ENCODE measurements at places on chromosomes 5 and 9.

GRCh38 chr5:20367178-20367577 lies 379.2 kb upstream of the CDH18 start:
- DNase-seq = no peak

DNA sequence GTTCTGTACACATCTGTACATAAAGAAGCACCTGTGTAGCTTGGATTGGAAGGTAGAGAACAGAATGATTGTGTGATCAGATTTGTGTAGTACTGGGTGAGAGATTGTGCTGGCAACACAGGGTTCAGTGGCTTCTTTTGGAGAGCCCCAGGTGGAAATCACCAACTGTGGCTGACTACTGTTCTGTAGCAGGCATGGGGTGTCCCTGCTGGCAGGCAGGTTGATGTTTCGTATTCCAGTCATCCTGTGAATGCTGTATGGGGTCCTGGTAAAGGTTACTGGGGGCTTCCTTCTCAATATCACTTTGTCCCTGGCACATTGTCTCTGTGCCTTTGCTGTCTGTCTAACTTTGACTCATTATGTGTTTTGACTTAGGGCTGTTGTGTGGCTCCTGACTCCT lies 5.3 kb downstream of the ASPN start:
- DNase-seq = no peak

DNA sequence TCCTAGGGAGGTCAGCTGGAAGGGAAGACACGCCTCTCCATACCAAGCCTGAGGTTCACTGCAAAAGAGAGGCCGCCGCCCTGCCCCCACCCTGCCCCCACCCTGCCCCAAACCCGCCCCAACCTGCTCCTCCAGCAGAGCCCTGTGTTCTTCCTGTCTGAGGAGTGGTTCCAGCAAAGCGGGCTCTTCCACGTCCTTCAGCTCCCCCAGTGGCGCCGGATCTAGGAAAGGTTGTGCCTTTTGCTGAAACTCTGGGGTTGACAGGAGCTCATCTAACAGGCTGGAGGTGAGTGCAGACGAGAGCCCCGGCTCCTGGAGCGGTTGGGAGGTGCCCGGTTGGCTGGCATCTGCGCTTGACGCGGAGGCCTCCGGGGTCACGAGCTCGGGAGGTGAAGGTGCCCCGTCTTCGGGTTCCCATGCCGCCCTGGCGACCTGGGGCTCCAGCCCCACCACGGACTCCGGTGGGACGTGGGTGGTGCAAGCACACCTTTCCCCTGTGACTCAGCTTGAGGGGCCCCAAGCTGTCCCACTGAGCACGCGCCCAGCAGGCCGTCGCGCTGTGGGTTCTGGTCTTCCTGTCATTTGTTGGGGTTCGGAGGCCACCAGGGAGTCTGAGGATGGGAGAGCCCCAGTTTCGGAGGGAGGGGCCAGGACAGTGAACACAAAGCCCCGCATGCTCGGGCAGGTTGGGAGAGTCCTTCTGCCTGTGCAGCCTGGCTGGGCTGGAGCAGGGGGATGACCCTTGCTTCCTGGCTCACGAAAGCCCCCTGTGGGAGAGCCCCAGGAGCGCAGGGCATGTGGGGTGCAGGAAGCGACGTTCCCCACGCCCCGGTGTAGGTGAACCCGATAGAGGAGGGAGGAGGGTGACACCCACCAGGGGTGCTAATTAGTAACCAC lies 1467.1 kb downstream of the FOXD4L5 start:
- DNase-seq = no peak

DNA sequence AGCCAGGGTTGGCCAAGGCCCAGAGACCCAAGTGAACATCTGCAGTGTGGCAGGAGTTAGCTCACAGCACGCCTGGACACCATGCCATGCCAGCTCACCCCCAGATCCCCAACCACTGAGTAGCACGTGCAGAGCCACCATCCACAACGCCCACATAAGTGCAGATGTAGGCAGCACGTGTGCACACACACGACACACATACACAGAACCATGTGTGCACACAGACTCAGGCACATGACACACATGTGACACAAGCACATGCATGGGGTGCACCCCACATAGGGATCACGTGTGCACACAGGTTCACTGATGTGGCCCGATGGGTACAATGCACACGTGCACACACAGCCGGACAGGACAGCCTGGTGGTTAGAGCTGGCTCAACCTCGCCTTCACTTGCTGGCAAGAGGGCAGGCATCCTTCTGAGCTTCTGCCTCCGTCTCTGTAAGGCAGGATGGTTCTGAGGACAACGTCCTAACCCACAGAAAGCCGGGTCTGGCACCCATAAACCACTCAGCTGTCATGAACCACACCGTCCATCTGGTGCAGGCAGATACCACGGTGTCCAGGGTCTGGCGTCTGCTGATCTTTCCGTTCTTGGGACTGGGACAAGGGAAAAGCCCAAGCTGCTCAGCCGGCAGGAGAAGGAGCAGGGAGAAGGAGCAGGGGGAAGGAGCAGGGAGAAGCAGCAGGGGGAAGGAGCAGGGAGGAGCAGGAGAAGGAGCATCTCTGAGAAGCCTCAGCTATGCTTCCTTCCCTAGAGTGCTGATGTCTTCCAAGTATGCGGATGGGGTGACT lies 12.0 kb downstream of the LRRC26 start:
- DNase-seq = no peak

- no peak for DNase-seq
Observed at GRCh38 chr5:14066326-14066725, 76.8 kb upstream of the TRIO start.

DNA sequence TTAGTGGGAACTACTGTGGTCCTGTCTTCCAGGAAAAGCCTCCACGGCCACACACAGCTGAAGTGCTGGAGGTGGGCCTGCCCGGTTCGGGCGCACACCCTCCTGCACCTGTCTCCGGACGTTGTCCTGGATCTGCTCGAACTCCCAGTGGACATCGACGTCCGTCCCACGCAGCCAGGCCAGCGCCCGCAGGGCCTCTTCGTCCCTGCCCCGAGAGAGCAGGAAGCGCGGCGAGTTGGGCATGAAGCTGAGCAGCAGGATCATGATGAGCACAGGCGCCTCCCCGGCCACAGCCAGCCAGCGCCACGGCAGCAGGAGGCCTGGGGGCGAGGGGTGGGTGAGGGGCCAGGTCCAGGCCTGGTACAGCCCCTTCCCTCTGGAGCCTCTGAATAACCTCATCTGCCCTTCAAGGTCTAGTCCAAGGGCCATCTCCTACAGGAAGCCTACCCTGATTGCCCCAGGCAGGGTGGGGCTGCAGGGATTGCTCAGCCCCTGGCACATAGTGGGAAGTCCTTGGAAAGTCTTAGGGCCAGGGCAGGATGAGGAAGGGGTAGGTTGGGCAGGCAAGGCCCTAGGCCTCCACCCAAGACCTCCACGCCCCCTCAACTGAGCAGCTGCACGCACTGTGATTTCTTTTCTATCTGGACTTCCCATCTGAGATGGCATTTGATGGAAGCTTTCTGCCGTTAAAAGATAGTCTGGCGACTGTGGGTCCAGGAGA lies 3.4 kb downstream of the SLC2A6 start:
- DNase-seq = no peak

GRCh38 chr5:175920231-175920811 lies 47.8 kb downstream of the THOC3 start:
- DNase-seq = no peak

DNA sequence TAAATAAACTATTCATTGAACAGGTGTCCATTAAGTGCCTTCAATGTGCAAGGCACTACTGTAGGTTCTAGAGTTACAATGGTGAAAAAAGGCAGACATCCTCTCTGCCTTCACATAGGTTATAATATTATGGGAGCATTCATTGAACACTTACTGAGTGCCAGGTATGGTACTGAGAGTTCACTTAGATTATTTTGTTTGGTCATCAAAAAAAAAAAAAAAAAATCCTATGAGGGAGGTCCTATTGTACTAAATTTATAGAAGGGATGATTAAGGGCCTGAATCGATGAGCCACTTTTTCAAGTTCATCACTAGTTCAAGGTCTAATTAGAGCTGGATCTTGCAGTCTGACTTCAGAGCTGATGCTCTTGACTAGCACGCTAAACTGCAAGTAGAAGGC lies 22.8 kb upstream of the PANK3 start:
- DNase-seq = no peak

- DNase-seq = no peak
Observed at GRCh38 chr9:77533671-77534070, 114.5 kb downstream of the GNA14 start.

DNA sequence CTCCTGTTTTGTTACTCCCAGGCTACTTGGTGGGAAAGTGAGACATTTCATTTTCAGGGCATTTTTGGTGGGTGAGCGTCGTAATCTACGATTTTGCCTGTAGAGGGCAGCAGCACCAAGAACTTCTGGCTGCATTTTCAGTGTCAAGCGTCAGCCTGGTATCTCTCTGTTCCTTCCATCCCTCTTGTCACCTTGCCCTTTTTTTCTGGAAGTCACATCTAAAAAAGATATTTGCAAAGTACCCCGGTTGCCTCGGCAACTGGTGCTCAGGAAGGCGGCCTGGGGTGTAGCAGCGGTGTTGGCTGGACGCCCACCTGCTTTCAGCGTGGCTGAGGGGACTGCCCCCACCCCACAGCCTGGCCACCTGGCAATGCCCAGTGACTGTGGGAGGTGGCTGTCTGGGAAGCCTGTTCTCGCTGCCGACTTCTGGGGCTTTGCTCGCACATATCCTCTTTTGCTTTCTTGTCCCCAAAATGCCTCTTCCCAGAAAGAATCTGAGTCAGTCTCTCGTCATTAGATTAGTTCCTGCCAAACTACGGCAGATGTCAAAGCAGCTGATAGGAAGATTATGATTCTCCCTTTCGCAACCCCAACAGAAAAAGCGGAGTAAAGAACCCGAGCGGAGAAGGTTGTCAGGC lies 84.5 kb downstream of the ACER2 start:
- DNase-seq = peak; percentile 31

- peak; percentile 3 for DNase-seq
Observed at GRCh38 chr5:80569961-80570786, at the start of gene ANKRD34B. TSS of gene ANKRD34B (minus strand) at chr5:80570280. CDS start at chr5:80560019, 10,261 bp downstream.

DNA sequence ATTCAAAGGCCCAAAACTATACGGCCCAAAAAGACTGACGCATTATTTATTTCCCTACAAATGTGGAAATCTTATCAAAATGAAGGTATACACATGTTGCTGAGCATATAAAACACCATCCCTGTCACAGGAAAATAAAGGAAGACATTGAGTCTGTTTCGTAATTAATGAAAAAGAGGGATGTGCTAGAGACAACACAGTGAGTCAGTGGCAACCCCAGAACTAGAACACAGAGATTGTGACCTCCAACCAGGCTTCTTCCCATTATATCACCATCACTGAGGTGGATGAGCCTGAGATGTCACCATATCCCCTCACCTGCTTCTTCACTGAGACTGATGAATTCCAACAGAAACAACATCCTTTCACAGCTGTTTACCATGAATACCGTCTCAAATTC lies 3.8 kb downstream of the NDUFA8 start:
- no peak for DNase-seq

DNA sequence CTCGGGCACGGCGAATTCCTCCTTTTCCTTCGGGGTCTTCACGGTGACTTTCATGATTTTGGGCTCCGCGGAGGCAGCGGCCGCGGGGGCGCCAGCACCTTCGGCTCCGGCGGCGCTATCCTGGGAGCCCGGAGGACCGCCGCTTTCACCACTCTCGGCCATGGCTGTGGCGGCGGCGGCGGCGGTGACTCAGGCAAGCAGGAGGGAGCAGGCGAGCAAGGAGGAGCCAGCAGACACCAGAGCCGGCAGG lies 315 bp downstream of the UBQLN1 start:
- DNase-seq = no peak

GRCh38 chr5:144511580-144512072 lies 341.0 kb downstream of the KCTD16 start:
- DNase-seq = no peak

DNA sequence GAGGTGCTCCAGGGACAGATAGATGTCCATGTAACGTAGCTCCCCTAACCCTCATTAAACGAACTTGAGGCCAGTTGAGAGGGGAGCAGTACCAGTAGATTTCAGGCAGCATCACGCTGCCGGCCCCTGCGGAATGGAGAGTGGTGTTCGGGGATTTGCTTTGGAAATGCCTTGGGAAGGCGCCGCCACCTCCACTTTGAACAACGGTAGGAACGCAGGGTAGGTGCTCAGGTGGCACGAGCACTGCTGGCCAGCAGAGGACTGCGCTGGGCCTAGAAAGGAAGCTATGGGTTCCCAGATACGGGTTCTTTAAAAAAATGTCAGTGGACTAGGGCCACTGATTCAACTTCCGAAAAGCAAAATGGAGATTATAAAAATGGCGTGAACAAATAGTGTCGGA lies 271.8 kb downstream of the FANCC start:
- no peak for DNase-seq

- DNase-seq = peak; percentile 35
Observed at GRCh38 chr5:126544087-126544740, 50.8 kb downstream of the ALDH7A1 start.

DNA sequence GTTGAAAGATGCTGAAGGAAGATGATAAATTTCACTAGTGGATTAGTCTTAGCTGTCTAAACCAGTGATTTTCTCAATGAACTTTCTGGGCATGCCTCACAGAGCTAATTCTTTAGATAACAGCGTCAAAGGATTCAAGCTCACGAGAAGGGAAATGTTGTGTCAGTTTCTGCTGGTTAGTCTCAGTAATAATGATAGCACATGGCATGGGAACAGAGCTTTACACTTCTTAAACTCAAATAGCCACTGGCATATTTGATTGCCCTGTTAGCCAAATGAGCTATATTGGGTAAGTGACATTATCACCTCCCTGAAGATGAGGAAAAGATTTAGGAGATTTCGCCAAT lies 139.3 kb upstream of the NR3C1 start:
- DNase-seq = no peak

- DNase-seq = peak; percentile 41
Observed at GRCh38 chr9:70639853-70640814, 225.7 kb upstream of the KLF9 start.

- no peak for DNase-seq
Observed at GRCh38 chr5:56569566-56569965, 245.8 kb upstream of the MAP3K1 start.

DNA sequence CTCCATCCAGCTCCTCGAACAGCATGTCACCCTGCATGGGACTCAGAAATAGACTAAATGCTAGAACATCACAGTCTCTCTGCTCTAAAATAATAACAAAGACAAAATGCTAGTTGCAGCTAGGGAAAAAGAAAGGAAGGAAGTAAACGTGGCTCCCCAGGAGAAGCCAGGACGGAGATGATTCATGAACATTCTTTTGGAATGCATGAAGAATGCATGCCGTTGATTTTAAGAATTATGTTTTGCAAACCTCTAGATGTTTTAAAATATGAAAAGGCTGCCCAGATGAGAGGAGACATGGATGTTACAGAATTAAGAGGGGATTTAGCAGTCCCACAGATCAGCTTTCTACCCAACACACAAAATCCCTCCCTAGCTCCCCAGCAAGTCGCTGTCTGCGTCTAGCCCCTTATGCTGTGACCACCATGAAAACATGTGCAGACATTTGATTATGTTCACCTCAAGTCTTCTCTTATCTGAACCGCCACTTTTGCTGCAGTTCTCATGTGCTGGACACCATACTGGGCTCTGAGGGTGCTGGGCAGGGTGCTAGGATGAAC lies 139.4 kb upstream of the LMX1B start:
- DNase-seq = no peak
